ENCODE measurements at places on chromosomes 7 and 10. TPM values are rescaled to one million over a fixed set of nuclear protein-coding genes. Genes with fewer than 3 reads are reported as not detected.

The TFPI2 gene
- total RNA-seq = not detected

The SEMA3D gene
- total RNA-seq = not detected

DNA sequence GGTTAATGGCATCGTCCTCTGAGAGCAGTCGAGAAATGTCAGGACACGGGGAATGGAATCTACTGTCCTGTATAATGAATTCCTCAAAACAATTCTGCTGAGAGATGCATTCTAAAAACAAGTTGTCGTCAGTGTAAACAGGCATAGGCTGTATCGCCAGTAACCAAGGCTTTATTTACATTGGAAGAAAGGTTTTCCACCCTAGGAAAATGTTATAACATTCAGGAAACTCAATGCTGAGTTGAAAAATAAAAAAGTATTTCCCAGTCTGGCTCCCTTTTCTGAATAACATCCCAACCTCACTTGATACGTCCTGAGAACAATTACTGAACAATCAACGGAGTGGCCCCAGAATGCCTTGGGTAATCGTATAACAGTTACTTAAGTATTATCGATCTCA is 79.6 kb upstream of the UCN3 start:
- DNase-seq = no peak

DNA sequence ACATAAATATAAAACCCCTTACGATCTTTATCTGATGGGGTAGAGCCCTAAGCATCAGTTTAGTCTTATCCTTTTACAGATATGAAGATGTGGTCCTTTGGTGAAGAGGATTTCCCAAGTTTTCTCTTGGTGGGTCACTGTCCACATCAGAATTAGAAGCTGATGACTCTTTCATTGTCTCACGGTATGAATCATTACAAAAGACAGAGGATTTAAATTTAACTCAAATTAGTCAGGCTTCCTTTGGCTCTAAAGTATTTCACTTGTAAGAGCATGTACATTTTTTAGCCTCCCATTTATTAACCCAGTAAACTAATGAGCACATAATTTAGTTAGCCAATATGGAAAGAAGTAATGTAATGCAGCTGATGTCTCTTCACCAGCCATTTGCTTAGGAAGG is 49.9 kb upstream of the TMEM26 start:
- no peak for DNase-seq

The KIF11 gene
- 0.40 TPM for total RNA-seq

DNA sequence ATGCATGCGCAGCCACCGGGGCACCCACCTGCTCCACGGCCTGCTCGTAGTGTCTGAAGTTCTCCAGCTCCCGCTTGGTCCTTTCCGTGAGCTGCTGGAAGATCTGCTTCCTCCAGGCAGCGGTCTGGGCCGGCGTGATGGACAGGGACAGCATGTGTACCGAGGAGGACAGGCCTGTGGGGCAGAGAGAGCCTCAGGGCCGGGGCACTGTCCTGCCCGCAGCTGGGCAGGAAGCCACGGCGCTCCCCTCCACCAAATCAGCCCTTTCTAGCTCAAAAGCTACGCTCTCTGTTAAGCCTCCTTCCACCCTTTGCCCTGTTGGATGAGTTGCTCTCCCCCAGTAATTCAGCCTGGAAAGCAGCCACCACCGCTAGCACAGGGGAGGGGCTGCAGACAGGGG is 19.2 kb downstream of the TECPR1 start:
- no peak for DNase-seq

- no peak for DNase-seq
Observed at GRCh38 chr7:123242467-123243092, 42.8 kb upstream of the SLC13A1 start.

GRCh38 chr10:126963354-126963753 is 58.1 kb downstream of the DOCK1 start:
- no peak for DNase-seq

- no peak for DNase-seq
Observed at GRCh38 chr10:25694971-25695370, 239.1 kb upstream of the MYO3A start.

The PDAP1 gene
- 258 TPM for total RNA-seq

- DNase-seq = no peak
Observed at GRCh38 chr7:114924038-114924712, 2.3 kb downstream of the MDFIC start.

DNA sequence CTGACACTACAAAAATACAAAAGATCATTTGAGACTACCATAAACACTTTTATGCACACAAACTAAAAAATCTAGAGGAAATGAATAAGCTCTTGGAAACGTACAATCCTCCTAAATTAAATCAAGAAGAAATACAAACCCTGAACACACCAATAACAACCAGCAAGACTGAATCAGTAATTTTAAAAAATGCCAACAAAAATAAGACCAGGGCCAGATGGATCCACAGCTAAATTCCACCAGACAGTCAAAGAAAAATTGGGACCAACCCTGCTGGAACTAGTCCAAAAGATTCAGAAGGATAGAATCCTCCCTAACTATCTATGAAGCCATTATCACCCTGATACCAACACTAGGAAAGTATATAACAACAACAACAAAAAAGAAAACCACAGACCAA is 277.4 kb downstream of the AGMO start:
- no peak for DNase-seq

The SFXN3 gene
- total RNA-seq = 4.6 TPM

The PSD gene
- not detected for total RNA-seq

GRCh38 chr10:103838862-103839518 is 16.4 kb downstream of the SH3PXD2A start:
- no peak for DNase-seq

The PSMA2 gene
- 246 TPM for total RNA-seq

- no peak for DNase-seq
Observed at GRCh38 chr10:112532189-112532588, 85.2 kb downstream of the VTI1A start.

GRCh38 chr7:96415293-96415940 is 93.5 kb upstream of the SLC25A13 start:
- no peak for DNase-seq

- no peak for DNase-seq
Observed at GRCh38 chr7:36690514-36691187, 33.6 kb downstream of the AOAH start.

DNA sequence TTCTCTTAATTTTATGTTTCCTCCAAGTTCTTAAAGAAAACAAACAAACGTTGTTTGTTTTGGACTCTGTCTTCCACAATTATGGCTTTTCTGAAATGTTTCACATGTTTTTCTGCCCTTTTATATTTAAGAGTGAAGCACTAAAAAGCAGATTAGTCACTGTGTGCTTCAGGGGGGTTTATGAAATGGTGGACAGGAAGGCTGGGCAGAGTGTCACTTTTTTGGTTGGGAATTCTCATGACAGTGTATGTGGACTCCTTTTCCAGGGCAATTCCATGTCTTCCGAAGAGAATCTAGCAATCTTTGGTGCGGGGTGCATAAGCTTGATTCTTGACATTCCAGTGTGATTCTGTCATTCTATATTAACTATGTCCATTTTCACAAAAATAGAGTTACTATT is 669.4 kb downstream of the PARD3 start:
- no peak for DNase-seq

DNA sequence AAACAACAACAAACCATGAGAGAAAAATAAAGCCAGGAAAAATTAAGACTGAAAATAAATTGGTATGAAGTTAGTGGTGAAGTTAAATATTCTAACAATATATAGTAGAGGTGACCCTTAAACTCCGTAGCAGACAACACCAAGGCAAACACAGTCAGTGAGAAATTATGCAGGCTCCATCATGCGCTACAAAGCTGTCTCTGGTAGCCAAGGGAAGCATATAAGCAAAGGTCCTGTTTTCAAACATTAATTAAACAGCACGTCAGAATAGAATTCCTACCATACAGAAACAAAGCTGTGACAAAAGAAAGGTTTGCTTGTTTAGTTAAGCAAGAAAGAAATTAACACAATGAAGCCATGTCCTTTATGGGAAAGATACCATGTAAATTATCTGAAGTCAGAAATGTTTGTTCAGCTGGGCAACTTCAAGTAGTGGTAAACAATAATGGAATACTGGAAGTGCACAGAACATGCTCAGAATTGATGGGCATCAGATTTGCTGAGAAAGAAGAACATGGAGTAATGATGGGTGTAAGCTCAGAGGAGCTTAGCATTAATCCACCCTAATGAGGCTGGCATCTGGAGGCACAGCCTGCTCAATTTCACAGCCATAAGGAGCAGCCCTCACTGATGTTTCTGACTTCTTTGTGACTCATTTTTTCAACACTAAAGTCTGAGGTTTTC is 75.7 kb downstream of the IGF2BP3 start:
- no peak for DNase-seq

The CCZ1B gene
- 18.5 TPM for total RNA-seq

GRCh38 chr7:157954901-157955300 is 618.1 kb downstream of the DNAJB6 start:
- no peak for DNase-seq

The PKD2L1 gene
- not detected for total RNA-seq

DNA sequence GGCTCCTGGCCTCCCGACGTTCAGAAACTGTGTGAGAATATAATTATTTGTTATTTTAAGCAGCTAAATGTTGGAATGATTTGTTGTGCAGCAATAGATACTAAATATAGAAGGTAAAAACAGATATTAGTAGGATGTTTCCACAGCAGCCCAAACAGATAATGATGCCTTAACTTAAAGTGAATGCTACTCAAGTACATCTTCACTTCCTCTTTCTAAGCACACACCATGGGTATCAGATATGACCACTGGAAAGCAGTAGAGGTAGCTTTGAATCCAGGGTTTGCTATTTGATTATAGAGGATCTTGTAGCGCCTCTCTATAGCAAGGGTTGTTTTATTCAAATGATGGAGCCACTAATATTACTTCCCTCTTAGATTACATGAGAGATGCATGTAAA is 38.2 kb upstream of the BET1 start:
- no peak for DNase-seq

The OR9A4 gene
- not detected for total RNA-seq

DNA sequence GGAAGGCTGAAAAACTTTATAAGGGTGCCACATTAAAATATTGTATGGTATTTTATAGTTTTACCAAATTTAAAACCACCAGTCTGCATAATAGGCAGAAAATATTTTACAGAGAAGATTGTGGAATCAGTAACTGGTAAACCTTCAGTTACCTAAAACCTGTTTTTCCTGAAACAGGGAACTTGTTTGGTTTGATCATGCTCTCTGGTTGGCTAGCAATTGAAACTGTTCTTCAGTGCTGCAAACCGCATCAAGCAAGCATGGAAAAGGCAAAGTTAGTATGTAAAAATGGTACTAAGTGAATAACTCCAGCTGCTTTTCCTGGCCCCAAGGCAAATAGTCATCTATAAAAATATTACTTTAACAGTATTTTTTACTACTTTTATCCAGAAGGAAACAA is 316.9 kb upstream of the LRRN3 start:
- DNase-seq = no peak

DNA sequence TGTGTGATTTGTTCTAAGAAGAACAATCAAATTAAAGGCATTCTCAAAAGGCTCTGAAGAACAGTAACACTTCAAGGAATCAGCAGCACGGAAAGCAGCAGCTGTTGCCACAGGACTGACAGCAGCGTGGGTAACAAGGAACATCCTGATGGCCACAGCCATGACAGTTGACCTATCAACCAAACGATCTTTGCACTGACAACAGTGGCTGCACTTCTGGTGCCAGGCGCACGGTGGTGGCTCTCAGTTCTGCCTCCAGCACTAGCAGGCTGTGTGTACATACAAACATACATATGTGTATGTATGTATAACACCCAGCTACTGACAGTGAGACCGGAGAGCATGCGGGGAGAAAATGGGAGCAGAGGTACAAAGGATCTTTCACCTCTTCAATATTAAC is 114.1 kb downstream of the ZFAND4 start:
- DNase-seq = no peak

The BMPER gene
- 1.7 TPM for total RNA-seq

DNA sequence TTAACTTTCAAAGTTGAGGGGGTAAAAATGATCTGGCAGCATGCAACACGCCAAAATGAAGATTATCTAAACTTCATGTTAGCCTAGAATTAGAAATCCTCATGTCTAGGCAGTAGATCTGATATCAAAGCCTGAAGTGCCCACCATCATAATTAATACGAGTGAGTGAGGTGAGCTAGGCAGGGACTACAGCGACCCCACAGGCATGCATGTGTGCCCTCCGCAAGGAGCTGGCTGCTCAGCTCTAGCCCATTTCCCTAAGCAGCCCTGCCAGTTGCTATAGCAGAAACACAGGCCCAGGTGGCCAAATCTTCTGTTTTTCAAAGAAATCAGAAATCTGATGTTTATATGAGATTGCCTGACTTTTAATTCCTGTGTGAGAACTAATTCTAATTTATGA is 93.1 kb upstream of the IFRD1 start:
- DNase-seq = no peak

The RET gene
- total RNA-seq = 1.2 TPM

- no peak for DNase-seq
Observed at GRCh38 chr10:22690158-22690557, 24.2 kb downstream of the PIP4K2A start.

DNA sequence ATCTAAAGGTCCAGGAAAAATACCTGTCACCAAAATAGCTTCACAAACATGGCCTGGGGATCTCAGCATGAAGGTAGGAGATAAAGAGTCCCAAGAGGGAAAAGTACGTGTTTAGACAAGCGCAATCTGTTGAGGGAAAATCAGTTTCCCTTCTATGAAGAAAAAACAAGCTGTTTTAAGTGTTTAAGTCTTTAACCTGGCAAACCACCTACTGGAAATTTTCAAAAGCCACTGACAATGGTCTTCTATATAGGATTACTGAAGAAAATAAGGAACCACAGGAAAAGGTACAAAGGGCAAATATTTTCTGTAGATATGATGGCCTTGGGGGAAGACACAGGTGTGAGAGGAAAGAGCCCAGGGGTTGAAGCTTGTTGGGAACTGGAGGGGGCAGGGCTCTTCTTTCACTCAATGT is 21.2 kb downstream of the ALDH18A1 start:
- DNase-seq = no peak

The ACBD7 gene
- total RNA-seq = not detected

DNA sequence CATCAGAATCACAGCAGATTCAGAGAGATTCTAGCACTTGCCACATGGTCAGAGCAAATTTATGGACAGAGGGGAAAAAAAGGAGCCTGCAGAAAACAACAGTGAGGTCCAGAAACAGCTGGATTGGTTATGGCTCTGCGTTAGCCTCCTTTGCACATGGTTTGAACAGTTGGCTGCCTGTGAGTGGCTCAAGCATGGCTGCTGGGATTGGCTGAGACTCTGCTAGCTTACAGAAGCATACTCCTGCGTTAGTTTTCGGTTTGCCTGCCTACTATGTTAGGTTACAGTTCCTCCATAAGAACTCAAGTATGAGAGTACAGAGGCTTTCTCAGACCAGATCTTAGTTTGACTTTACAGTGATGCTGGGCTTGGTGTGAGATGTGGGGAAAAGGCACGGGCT is 80.7 kb upstream of the WDR11 start:
- no peak for DNase-seq

- DNase-seq = no peak
Observed at GRCh38 chr7:39075210-39075609, 97.5 kb downstream of the POU6F2 start.

- no peak for DNase-seq
Observed at GRCh38 chr10:22704471-22704911, 9.9 kb downstream of the PIP4K2A start.

- no peak for DNase-seq
Observed at GRCh38 chr7:111137296-111138192, 46.6 kb downstream of the LRRN3 start.

The WDFY4 gene
- 0.51 TPM for total RNA-seq

All from gastrocnemius medialis (tissue), 4 donors.